ENCODE measurements at places on chromosomes 4 and X.

GRCh38 chrX:31139961-31140360 lies 68.1 kb upstream of the FTHL17 start:
- DNase-seq, result no peak

DNA sequence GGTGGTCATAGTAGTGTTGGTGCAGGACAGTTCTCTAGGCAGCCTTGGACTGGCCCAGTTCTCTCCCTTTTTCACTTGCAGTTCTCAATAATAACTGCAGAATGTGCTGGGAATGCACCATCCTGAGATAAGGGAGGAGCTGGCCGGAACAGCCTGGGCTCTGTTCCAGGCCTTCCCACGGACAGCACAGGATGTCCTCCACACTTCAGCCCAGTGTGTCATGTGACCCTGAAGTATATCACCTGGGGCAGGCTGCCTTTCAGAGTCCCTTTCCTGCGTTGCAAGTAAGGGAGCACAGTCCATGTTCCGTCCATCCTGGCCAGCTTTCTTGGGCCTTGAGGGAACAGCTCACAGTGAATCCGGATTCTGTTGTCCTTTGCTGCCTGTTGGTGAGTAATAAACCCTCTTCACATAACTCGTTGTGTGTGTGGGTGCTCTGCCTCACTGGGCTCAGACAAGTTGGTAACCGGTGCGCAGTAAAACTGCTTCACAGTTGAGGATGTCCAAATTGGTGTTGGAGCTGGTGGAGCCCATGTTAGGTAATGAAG lies 32.3 kb upstream of the BBS12 start:
- no peak for DNase-seq

GRCh38 chrX:107713203-107713542 lies 62.4 kb downstream of the TSC22D3 start:
- no peak for DNase-seq

- no peak for DNase-seq
Measured at GRCh38 chr4:80097400-80098177, 24.6 kb upstream of the ANTXR2 start.

DNA sequence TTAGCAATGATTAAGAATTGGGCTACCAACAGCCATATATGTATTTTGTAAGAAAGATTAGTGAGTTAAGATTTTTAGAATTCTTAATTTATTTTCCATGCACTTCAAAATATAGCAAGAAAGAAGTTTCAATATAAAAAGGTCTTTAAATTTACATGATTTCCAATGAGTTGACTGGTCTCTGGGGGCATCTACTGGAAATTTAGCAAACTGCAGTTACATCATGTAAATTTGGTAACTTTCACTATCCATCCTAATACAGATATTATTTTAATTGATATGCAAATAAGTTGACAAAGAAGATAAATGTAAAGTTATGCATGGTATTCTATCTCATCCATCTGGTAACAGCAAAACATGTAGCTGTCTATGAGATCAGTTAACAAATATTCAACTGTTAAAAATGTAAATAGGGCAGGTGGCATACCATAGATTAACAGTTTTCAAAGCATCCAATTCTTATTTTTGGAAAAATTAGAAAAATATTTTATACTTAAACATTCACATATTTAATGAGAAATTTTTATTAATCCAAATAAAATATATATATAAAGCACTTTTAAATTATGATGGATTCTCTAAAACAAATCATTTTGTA lies 29.1 kb downstream of the TTC29 start:
- DNase-seq, result peak; percentile 42
